K562 (cell line): ENCODE measurements at places on chromosomes 16 and 17. TPM values are rescaled to one million over a fixed set of nuclear protein-coding genes. Genes with fewer than 3 reads are reported as not detected.

The ABAT gene
- polyA plus RNA-seq = 0.07 and 0.20 TPM in 2 replicates

The PIMREG gene
- polyA plus RNA-seq = 15.4 and 16.7 TPM in 2 replicates

The CACNA1H gene
- not detected in 2 replicates for polyA plus RNA-seq

The TMEM114 gene
- polyA plus RNA-seq = not detected in 2 replicates

The KRTAP17-1 gene
- polyA plus RNA-seq = not detected in 2 replicates

DNA sequence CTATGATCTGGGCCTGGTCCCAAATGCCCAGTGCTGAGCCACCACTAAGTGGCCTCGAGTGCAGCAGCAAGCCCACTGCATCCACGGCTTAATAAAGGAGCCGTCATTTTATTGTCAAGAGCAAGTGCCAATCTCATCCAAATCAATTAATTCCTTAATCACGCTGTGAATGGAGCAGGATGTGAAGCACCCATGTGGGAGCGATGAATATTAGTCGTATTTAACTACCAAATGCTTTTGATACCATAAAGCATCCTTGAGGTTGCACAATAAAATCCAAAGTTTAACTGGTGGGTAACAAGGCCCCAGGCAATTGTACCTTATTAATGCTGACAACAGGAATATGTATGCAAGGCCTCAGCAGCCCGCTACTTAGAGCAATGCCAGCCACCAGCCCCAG, 226.0 kb upstream of the C16orf82 start:
- DNase-seq = no peak

GRCh38 chr16:75227361-75228142, 8.8 kb downstream of the CTRB1 start:
- DNase-seq = no peak

DNA sequence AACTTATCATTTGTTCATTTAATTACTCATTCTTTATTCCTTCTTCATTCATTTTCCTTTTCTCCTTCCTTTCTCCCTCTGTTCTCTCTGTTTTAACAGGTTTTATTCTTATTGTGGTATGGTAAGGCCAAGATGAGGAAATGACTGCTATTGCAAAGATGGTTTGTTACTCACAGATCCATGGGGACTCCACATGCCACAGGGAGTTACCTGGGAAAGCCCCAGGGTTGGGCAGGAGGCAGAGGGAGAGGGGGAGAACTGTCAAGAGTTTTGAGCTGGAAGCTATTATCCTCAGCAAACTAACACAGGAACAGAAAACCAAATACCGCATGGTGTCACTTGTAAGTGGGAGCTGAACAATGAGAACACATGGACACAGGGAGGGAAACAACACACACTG, 453.3 kb downstream of the WWOX start:
- no peak for DNase-seq
